ENCODE measurements at places on chromosomes 12 and 14. TPM values are rescaled to one million over a fixed set of nuclear protein-coding genes. Genes with fewer than 3 reads are reported as not detected.

The IL22 gene
- total RNA-seq = not detected

DNA sequence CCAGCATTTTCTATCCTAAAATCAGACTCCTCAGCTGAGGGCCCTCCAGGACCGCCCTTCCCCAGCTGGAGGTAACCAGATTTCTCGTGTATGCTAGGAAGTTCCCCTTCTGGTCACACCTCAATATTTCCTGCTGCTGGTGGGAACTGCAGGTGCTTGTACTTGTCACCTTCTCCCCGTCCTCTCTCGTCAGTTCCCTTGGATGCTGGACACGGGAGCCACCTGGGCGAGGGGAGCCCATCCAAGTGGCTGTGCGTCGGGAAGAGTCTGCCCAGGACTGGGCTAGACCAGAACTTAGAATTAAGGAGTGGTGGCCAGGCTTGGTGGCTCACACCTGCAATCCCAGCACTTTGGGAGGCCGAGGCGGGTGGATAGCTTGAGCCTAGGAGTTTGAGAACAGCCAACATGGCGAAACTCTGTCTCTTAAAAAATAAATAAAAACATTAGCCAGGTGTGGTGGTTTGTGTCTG, 23.2 kb upstream of the KIF26A start:
- peak; percentile 73 for DNase-seq

The GDF3 gene
- total RNA-seq = 1.5 TPM

The EPYC gene
- total RNA-seq = not detected

DNA sequence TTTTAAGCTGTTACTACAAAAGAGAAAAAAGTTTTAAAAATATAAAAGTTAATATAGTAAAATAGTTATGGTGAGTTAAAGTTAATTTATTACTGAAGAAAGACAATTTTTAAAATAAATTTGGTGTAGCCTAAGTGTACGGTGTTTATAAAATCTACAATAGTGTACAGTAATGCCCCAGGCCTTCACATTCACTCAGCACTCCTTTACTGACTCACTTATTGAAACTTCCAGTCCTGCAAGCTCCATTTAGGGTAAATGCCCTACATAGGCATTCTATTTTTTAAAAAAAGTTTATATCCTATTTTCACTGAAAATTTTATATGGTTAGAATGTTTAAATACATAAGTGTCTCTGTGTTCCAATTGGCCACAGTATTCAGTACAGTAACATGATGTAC, 769.5 kb upstream of the NOVA1 start:
- no peak for DNase-seq

The CLEC9A gene
- total RNA-seq = not detected

DNA sequence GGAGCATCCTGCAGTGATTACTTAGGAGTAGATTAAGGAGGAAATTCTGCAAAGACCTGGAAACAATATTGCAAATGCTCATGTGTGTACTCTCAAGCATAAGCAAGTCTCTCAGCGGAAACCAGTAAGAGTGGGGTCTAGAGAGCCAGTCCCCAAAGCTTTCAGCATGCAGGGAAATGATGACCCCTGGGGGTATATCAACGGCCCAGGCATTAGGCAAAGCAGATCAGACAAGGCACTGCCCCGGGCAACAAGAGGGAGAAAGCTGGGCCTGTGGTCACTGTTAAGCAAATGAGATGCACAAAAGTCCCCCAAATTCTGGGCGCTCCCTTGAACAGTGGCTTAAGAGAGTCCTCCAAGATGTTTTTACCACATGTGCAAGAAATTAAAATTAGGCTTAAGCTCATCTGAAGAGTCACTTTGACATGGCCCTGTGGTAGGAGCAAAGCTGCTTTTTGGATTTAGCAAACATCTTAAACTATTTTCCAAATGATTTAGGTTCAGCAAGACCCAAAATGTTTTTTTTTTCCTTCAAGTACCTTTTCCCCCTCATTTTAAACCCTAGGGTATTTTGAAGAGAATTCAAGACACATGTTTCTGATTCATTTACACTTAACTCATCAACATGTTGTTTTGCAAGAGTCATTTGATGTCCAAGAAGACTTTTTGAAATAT, 457.1 kb upstream of the TBX3 start:
- no peak for DNase-seq

The CBLN3 gene
- 3.5 TPM for total RNA-seq
